ENCODE measurements at places on chromosomes 3 and 15.

- no peak for DNase-seq
Measured at GRCh38 chr15:36359286-36359685, 220.1 kb upstream of the CDIN1 start.

GRCh38 chr3:114861666-114862065, 285.4 kb downstream of the ZBTB20 start:
- DNase-seq, result no peak

GRCh38 chr3:188926741-188927511, 244.8 kb upstream of the TPRG1 start:
- no peak for DNase-seq

DNA sequence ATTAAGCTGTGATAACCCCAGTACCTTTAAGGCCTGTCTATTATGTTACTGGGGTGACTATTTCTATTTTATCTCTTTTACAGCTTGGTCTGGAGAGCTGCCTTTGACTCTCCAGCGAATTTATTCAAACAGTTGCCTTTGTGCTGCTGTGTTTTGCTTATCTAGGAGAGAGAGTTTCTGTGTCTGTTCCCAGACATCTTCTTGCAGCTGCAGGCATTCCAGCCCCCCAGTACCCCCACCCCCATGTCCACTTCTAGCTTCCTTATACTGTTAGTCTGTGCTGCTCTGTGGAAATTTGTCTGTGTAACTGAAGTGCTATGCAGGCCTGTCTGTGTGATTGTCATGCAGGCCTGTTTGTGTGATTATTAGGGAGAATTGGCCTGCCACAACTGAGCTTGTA, 713.7 kb upstream of the SEMA6D start:
- no peak for DNase-seq

DNA sequence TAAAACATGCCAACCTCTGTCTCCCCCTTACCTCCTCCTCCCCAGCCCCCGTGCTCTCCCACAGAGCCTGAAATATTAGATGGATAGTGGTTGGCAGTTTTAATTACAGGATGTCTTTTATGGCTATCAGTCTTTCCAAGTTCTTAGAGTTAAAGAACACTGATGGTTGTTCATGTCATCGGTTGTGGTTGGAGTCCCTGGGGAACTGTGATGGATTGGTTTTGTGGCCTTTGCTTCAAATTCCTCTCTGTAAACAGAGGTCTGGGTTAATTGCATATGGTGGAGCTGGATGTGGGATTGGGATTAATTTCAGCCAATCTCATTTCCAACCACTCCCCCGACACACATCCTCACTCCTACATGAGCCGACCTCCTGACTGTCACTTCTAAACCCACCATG, 164.5 kb upstream of the PROK2 start:
- no peak for DNase-seq

DNA sequence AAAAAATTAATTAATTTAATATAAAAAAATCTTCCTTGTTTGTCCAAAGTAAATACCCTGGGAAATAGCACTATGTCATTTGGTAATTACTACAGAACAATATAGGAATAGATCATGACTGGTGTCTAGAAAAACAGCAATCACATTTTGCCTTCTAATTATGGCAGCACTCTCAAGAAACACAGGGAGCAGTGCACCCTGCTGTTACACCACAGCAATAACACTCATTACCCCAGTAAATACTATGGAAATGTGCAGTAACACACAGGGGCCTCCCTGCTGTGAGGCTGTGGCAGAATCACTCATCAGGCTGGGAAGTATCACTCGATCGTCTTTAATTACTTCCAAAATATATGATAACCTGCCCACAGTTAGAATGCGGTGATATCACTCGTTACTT, 646.0 kb downstream of the TUSC7 start:
- no peak for DNase-seq

DNA sequence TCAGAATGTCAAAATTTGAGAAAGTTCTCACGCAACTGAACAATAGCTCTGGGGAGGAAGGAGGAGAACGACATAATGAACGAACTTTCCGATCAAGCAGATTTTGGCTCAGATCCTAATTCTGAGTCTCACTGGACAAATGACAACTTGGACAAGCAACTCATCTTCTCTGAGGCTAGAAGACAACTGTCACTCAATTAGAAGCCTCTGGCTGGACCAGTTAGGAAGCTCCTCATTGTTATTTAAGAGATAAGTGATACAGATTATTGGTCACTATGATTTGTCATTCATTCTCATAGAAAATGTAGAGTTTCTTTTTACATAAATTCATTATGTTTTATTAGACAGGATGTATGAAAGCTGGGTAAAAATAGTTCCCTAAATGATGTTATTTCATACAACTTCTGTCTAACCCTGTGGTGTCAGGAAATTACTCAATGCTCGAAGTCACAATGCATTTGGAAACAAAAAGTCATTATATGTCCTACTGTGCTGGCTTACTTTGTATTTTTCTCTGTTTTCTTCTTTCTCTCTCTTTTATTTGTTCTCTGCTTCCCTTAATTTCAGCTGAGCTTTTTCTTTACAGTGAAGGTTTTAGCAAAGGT, 11.0 kb upstream of the C3orf49 start:
- DNase-seq, result no peak

DNA sequence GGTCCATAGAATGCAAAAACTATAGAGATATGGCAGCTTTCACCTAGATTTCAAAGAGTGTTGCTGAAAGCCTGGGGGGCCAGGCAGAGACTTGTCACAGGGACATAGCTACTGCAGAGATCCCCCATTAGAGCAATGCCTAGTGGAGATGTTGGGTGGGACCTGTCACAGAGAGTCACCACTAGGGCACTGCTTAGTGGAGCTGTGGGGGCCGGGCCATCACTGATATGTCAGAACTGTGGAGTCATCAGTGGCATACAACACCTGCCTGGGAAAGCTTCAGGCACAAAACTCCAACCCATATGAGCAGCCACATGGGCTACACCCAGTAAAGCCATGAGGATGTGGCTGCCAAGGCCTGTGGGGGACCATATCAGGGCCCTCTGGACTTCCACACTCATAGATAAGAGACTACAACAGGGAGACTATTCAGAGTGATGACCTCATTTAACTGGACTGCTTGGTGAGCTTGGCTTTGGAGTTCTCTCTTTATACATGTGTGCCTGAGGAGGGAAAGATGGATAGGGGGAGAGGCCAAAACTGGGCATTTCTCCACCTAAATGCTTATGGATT, 176.3 kb downstream of the ZNF621 start:
- DNase-seq, result no peak

DNA sequence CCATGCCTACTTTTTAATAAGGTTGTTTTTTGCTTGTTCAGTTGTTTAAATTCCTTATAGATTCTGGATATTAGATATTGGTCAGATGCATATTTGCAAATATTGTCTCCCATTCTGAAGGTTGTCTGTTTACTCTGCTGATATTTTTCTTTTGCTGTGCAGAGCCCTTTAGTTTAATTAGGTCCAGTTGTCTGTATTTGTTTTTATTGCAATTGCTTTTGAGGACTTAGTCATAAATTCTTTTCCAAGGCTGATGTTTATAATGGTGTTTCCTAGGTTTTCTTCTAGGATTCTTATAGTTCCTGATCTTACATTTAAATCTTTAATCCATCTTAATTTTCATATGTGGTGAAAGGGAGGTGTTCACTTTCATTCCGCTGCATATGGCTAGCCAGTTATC, 77.4 kb downstream of the PTPRG start:
- DNase-seq, result no peak

DNA sequence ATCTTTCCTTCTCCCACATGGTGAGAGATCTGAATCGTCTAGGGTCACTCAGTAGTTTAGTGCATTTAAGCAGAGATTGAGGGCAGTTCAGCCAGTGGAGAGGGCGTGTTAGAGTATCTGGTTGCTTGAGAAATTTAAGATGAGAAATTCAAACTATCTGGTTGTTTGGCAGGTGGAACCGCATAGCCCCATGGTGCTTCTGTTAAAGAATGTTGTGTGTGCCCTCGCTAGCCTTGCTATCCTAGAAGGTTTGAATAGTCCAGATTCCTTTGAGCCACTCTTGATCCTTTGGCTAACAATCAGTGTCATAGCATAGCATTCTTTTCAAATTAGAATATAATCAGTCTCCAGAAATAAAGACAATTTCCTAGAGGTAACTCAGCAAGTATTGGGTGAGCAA, 32.1 kb downstream of the ABHD17C start:
- no peak for DNase-seq

- DNase-seq, result no peak
Measured at GRCh38 chr3:114527036-114527644, 233.3 kb downstream of the TIGIT start.

- DNase-seq, result no peak
Measured at GRCh38 chr3:34948517-34948916, 690.8 kb upstream of the ARPP21 start.

DNA sequence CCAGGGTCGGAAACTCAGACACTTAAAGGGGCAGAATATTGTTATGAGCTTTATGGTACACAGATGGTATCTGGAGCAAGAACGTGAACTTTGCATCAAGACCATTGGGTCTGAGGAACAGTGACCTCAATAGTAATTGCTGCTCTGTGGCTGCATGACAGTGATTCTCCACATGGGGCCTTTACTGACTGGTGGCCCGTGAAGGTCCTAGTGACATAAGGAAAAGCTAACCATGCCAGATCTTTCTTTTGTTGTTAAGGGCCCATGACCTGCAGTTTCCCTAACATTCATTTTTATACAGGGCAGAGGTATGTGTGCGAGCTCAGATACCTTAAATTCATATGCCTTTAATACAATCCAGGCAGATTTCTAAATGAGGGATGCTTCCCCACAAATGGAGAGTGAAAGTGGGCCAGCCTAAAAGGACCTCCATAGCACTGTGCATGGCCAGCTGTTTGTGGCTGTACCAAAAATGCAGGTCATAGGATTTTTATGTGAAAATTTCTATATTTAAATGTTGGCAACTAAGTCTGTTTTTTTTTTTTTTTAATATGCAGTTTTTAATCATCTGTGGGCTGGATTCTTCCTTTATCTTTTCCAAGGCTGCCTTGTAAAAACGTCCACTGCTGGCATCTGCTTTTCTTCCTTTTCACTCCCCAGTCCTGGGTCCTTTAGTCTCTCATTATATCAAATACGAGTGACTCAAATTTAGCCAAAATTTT, 188.0 kb upstream of the IL12A start:
- DNase-seq, result no peak

GRCh38 chr15:88467935-88468528, 524 bp downstream of the MRPS11 start:
- DNase-seq, result peak; percentile 11

DNA sequence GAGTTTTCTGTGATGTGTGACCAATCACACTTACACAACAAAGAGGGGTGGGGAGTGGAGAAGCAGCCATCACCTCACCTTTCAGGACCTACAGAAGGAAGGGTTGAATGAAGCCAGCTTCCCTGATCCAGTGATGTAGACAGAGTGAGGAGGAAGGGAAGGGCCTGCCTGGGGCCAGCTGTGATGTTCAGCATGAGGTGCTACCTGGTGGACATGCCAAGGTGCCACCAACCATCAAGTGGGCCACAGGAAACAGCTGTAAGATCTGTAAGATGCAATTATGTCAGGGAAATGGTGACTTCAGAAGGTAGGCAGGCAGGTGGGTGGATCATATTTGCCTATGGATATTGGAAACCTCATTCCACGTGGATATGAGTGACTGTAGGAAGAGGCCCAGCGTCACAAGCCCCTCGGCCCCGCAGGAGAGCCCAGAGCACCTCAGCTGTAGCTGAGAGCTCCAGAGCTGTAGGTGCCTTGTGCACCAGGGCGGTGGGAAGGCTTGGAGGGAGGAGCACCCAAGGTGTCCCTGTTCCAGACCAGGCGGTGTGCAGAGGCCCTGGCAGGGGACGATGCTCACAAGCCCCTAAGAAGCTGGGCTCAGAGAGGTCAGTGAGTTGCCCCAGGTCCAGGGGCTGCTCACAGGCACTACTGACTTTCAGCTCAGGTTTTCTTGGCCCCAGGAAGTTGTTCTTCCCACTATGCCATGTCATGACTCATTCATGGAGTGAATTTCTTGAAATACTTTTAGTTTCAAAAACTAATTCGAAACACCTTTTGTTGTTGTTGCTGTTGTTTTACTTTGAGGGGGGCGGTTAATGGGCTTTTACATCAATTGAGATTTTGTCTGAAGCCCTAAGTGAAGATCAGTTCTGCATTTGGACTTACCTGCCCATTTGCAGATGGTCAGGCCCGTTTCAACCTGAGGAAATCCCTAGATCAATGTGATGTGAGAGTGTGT, 94.2 kb upstream of the ALDH1A3 start:
- no peak for DNase-seq

- DNase-seq, result no peak
Measured at GRCh38 chr3:178446059-178446458, 90.2 kb upstream of the KCNMB2 start.

DNA sequence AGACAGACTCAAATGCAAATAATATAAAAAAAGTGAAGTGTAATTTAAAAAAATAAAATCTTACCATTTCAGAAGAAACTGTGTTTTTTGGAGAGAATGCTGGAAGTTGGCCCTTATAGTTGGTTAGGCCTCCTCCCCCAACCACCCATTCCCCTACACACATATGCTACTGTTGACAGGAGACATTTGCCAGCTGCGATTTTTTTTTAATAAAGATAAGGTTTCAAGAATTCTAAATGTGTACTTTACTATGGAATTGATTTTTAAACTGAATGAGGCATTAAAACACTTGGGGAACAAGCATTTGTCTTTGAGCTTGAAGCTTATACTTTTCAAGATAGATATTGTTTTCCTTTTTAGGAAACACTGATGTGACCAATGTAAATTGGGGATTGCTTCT, 4.4 kb upstream of the SSR3 start:
- DNase-seq, result no peak

DNA sequence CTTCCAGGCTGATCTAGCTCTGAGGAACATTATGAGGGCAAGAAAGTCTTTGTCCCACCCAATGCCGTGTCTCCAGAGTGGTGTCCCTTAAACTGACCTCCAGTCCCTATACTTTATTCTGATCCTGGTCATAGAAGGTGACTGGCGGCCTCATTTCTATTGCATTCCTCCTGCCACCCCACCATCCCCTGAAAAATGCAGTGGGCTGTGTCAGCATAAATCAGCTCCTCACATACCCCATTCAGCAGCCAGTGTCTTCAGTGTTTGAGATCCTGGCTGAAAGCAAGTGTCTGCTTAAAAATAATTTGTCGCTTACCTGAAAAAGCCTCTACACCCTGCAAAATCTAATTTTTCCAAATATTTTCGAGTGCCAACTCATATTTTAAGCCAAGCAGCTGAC, 346.1 kb downstream of the FEZF2 start:
- DNase-seq, result no peak
